Left renal cortex interstitium (tissue), 4 donors: ENCODE measurements at places on chromosomes 5 and 9. TPM values are rescaled to one million over a fixed set of nuclear protein-coding genes. Genes with fewer than 3 reads are reported as not detected.

SLC36A3 gene
- polyA plus RNA-seq, result not detected

DNA sequence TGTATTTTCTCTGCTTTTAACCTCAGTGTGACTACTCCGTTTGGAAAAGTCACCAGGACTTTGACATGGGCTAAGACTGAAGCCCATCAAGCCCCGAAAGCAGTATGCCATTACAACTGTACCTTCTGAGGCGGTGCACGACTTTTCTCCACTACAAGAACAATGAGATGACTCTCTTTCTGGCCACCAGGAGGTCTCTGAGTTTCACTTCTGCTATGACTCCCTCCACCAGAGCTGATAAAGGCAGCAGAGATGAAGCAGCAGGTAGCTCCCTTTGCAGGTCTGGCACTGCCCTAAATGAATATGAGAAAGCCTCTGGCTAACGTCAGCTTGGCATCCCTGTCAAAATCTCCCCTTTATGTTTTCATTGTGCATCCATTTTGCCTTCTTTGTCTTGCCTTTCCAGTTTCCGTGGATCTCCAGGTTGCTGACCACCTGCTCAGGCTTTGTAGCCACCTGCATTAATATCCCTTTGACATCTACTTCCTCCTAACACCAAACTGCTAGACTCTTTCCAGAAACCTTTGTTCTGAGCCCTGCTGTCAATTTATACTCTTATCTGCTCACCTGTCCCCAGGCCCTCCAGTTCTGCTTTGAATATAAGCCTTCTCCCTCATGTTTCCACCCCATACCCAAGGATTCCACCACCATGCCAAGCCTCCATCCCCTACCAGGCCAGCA is 221.7 kb downstream of the ZNF608 start:
- DNase-seq, result no peak

DNA sequence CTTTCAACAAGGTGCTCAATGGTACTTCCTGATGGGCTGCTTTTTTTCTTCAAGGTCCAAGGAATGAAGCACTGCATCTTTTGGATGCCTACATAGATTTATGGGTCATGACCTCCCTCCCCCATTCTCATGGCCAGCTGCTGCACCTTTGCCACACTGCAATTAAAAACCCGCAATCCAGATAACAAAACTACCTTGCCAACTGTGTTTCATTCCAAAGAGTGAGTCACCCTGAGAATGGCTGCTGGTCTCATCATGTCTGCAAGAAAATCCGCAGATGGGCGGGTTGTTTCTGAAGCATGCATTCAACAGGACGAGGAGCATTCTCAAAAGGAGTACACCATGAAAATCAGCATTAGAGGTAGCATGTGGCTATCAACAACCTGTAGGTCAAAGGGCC is 139.8 kb downstream of the ELAVL2 start:
- no peak for DNase-seq

DNA sequence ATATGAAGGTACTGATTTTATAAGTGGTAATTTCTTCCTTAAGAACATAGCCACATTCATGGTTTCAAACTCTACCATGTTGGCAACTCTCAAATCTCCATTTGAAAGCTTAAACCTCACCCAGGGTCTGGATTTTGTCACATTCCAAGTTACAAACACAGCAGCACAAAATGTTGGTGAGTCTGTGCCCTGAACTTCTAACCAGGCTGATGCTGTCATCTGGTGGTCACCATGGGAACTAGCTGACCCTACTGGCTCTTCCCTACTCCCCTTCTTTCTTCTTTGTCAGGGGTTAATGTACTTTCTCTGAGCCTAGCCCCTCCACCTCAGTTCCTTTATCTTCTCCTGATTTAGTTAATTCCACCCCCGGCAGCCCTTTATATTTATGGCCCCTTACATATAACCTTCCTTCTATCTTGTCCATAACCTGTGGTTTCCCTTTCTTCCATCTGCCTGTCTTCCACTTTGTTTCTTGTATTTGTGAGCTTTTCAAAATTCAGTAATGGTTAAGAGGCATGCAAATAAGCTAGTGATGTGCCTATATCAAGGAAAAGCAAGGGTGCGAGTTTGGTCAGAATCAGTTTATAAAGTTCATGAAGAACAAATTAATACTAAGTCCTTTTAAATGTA is 35.9 kb downstream of the TGFBR1 start:
- peak; percentile 25 for DNase-seq

DNA sequence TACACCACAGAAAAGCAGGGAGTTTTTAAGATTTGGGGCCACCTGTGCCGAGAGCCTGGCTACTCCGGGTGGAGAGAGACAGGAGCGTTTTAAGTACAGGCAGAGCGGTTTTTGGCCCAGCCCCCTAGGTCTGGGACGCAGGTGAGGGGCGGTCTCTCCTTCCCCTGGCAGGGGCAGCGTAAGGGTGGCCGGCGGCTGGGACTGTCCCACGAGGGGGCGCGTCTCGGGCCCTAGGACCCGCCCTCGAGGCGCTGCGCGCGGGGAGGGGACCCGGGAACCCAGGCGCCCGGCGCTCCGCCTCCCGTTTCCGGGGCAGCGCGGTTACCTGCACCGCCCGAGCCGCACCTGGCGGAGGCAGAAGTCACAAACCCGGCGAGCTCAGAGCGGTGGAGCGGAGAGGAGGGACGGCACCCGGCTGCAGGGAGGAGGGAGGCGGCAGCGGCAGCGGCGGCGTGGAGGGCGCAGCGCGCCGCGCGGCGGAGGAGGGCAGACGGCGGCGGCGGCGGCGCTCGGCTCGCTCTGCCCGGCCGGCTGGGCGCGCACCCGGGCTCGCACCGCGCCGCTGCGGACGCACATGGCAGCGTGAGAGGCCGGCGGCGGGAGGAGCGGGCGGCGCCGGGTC is at the start of gene WWC1:
Gene WWC1, plus strand, starts transcription at position 304 of the 622 bp plus-strand sequence. CDS start 508 bp downstream, outside the sequence.
- DNase-seq, result no peak
